LoVo (cell line): ENCODE measurements at places on chromosomes 16 and 17.

- no peak for DNase-seq
Observed at GRCh38 chr16:65964752-65965151, 401.7 kb upstream of the CDH5 start.

- DNase-seq: no peak
Observed at GRCh38 chr16:78363843-78364555, 264.5 kb downstream of the WWOX start.

- DNase-seq: no peak
Observed at GRCh38 chr17:28714281-28714680, 2.6 kb upstream of the PROCA1 start.

GRCh38 chr17:79969906-79970305 is 65.8 kb downstream of the TBC1D16 start:
- no peak for DNase-seq
